ENCODE measurements at places on chromosomes 5 and 9.

GRCh38 chr9:4164356-4164755 is 135.5 kb downstream of the GLIS3 start:
- DNase-seq = no peak

DNA sequence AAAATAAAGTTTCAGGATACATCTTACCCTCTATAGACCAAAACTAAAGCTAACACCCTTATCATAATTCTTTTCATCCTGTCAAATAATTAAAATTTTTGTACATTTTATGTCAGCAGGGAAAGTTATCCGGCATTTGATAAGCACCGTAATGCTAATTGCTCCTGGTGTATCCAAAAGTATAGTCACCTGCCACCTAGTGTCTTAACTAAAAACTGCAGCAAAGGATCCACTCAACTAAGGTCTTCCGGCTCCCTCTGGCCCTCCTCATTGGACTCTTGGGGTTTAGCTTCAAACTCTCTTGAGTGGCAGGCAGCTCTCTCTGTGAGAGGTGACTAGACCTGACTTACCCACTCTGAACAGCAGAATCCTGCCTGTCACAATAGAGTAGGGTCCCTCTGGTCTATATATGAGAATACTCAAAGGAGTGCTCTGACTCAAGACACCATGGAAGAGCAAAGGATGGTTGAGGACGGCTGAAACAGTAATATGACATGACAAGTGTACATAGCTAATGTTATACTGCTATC is 60.4 kb upstream of the CAST start:
- DNase-seq = peak; percentile 73

GRCh38 chr9:79289856-79290255 is 281.9 kb upstream of the TLE4 start:
- no peak for DNase-seq

DNA sequence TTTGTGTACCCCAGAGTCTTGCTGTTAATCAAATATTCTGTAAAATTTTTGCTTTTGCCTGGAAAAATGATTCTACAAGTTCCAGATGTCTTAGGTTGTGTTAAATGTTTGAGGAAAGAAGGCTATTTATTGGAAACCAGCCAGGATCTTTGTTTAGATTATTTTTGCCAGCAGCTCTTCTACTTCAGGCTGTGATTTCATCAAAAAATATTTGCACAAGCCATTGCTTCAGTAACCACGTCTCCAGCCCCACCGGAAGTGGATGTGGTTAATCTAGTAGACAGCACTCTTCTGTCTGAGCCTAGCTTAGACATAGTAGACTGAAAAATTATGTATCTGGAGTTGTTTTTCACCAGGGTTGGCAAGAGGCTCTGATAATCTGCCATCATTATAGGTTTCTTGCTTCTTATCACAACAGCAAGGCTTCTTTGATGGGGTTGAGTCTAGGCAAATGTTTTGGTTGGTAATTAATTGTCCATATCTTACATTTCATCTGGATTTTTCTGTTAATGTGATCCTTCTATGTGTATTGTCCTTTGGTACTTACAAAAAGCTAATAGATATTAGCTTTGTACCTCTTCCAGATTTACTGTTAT is 17.1 kb downstream of the KCTD16 start:
- no peak for DNase-seq

DNA sequence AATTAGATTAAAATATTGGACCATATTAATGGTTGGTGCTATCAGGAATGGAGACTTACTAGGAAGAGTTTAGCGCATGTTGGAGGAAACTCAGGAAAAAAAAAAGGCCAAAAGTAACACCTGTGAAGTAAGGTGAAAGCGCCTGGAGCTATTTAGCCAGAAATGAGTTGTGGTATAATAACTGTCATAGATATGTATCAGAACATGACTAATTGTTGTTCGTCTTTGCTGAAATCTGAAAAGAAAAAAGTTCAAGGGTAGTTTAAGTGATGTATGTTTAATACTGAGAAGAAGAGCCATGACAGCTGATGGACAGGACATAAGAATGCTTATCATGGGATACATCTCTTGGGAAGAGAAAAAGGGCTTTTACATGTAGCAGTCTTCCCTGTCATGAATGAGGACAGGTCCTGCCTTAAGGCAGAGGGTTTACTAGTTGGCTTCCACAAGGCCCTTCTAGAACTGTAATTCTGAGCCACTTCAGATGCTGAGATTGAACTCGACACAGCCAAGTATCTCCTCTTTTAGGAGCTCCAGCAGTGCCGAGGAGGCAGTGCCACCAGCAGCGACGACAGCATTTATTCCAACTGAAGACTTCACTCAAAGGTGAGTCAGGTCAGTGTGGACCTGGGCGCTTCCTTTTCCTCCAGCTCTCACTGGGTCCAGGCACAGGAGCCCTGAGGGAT is 940 bp upstream of the CAMK4 start:
- no peak for DNase-seq

- DNase-seq = no peak
Observed at GRCh38 chr9:120363697-120364096, 216.3 kb downstream of the CDK5RAP2 start.

DNA sequence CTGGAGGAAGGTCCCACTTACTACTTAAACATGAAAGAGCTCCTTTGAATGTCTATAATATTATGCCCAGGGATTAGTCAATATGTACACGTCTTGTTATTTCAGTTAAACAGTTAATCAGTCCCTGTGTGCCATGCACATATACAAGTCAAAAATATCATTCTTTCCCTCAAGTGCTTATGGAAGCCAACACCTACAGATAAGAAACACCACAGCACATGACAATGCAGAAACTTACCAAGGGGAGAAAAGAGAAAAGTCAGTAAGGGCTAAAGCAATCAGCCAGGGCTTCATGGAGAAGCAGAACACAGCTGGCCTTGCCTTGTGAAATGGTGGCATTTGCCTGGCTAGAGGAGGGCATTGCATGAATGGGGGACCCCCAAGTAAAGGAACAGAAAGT is 88.3 kb downstream of the SNCAIP start:
- no peak for DNase-seq

- DNase-seq = no peak
Observed at GRCh38 chr9:84699984-84700383, 30.5 kb downstream of the NTRK2 start.

DNA sequence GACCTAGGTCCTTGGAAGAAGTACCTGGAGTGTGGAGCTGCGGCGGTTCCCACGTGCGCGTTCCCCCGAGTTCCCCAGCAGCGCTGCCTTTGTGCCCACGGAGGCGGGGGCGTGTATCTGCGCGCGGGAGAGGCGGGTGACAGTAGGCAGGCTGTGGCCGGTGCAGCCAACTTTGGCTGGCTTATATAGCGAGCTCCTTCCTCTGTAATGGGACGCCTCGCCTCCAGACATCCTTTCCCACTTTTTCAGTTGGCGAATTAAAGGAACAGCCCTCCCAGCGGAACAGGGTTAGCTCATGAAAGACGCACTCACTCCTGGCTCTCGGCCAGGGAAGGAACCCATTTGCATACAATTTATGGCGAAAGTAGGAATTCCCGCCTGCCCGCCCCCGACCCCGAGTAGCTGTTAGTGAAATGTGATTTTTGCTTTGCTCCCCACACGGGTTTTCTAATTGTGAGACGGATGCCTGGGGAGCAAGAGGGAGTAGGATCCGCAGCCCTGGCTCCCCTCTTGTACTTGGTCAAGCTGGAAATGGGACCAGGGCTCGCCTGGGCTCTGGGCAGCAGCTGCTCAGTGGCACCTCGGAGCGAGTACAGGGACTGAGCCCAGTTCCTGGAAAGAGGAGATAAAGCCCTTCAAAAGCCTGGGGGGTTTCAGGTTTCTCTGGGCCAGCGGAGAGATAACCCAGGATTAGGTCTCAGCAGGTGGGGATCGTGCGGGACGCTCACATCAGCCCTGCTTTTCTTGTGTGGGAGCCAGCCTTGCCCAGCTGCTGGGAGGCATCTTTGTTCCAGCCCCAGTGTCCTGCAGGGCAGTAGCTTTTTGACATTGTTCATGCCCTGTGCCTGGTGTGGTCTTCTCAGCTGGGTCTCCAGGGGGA is at the start of gene TNC:
TNC (minus strand) TSS at position 159 of the 880 bp plus-strand sequence. CDS start 27,139 bp downstream, outside the sequence.
- DNase-seq = peak; percentile 45

DNA sequence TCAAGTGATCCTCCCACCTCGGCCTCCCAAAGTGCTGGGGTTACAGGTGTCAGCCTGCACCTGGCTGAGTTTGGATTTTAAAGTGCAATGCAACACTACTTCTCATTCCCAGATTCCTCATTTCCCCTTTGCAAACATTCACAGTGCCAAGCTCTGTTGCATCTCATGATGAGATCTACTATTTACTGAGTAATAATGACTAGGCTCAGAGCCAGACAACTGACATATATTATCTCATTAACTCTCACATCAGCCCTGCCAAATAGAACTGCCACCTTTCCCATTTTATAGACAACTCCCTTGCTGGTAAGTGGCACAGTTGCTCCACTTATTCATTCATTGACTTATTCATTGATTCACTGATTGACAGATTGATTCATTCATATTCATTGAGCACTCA is 7.0 kb downstream of the PDE6A start:
- DNase-seq = peak; percentile 93

DNA sequence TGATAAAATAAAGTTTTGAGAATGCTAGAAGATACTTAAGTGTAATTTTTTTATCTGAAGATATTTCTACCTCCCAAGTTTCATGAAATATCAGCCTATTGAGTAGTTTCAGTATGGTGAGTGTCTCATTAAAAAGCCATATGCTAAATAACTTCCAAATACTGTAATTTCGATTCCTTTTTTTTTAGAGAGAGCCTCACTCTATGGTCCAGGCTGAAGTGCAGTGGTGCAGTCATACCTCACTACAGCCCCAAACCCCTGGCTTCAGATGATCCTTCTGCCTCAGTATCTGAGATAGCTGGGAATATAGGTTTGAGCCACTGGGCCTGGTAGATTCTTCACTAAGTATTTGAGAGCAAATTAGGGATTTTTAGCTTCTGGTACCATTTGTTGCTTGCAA is 24.5 kb downstream of the CDC42SE2 start:
- DNase-seq = no peak

GRCh38 chr5:5252106-5252505 is 112.0 kb downstream of the ADAMTS16 start:
- DNase-seq = no peak

GRCh38 chr9:133635098-133635497 is 1.1 kb upstream of the DBH start:
- no peak for DNase-seq

GRCh38 chr5:96790961-96791504 is 16.7 kb downstream of the ERAP1 start:
- DNase-seq = no peak

DNA sequence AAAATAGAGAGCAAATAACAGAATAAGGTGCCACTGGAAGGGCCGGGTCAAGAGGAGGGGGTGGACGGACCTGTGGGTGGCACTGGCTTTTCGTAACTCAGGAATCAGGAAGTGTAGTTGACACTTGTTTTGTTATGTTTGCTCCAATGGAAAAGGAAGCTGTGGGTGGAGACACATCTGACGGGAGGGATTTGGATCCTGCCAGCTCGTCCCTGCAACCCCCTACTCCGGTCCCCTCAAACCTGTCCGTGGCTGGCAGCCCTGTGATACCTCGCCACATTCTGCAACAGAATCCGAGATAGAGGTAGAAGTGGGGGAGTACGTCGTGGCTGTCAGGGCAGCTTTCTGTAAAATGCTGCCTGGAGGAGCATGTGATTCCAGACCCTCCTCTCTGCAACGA is 104.2 kb upstream of the IER5L start:
- DNase-seq = no peak

GRCh38 chr5:141192110-141192725 is at the start of gene PCDHB10:
TSS of gene PCDHB10 (plus strand) at chr5:141192353. CDS start at chr5:141192553, 200 bp downstream.
- peak; percentile 11 for DNase-seq

DNA sequence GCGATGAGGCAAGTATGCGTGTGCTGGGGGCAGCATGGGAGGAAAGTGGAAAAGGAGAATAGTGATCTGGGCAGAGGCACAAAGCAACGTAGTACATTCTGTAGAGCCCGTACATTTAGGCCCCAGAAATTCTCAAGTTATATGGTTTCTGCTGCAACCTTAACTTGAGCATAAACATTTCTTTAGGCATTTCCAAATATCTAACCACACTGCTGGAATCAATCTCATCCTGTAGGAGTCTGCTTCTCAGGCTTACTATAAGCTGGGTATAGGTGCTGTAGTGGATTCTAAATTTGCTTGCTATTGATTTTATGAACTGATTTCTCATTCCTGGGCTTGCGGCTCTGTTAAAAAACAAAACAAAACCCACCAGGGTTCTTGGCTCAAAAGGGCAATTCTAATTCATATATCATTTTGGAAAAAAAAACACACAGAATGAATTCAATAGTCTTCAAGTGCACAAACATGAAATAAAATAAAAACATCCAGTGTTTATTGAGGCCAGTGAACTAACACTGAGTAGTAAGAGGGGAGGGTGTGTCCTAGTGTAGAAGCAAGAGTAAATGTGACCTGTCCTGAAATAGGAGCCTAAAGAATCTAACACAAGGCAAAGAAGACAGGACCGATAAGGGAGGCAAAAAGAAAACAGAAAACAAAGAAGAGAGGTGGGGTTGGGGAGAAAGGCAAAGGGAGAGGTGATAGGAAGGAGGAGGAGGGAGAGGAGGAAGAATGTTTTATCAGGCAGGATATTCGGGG is 145.5 kb upstream of the LHFPL2 start:
- no peak for DNase-seq

DNA sequence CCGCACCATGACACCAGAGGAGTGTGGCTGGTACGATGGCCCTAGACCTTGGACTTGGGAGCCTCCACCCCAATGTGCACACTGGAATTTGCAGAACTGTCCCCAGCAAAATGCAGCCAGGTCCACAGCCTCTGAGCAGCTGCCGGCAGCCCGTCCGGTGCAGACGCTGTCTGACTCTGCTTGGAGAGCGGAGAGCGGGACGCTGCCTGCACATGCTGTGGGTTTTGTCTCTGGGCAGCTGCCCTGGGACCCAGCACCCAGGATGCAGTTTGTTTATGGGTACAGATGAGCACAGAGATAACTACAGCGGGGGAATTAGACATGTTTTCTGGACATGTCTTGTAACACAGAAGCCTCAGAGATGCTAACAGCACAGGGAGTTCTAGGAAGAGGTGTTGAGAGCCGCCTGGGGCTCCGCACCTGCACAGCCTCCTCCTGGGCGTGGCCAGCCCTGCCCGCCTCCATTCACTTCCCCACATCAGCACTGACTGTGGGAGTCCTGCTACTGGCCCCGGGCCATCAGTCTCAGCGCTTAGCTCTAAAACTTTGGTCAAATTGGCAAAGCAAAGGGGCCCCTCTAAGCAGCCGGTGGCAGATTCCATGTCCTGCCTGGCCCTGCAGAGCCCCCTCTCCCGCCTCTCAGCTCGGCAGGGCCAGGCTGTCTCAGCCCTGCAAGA is 159.6 kb downstream of the IRX2 start:
- DNase-seq = no peak

DNA sequence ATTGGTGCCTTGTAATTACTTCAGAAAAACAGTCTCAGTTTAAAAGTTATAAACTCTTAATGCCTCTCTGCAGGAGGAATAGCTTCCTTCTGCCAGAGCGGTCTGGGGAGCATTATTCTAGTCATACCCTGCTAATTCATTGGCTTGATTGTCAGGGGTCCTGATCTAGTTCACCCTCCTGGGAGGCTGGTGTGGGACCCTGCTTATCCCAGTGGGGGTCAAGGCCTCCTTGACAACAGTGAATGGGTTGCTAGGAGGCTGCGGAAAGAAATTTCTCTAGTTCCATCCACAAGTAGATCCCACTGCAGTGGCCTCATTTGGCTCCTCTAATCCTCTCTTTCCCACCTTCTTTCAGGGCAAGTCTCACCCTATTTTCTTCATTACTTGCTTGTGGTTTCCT is 105.7 kb downstream of the TMC1 start:
- no peak for DNase-seq

All from NCI-H2081 (cell line).